GM23338 (cell line): ENCODE measurements at places on chromosomes 7 and 10. TPM values are rescaled to one million over a fixed set of nuclear protein-coding genes. Genes with fewer than 3 reads are reported as not detected.

The UPK3B gene
- 3.0 and 5.2 TPM in 2 replicates for total RNA-seq

- H3K4me1 ChIP-seq = peaks cover 14% of the 10 kb centered on the region
- no peak overlapping the region for H3K27ac ChIP-seq
- no peak for DNase-seq
- 0 out of 2 replicates have a peak, but pooled peaks cover 3% of the 10 kb centered on the region for H3K36me3 ChIP-seq
- H3K4me3 ChIP-seq = no peak overlapping the region
- H3K27me3 ChIP-seq = no peaks in the 10 kb centered on the region
Observed at GRCh38 chr10:69816521-69816920, 14.8 kb downstream of the COL13A1 start.

DNA sequence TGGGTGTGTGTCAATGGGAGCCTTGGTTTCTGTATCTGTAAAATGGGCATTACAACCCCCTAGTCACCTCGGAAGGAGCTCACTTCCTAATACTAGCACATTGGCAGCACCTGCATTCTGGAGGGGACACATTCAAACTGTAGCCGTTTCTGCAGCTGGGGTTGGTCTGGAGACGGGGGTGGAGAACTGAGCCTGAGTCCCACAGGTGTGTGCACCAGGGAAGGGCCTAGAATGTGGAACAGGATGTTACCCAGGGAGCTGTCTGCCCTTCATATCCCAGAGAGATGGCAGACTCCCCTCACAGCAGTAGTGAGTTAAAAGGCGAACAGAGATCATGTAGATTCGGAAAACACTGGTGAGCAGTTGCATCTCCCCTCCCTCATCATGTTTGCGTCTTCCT lies 272.8 kb upstream of the ZNF32 start:
- DNase-seq = no peak
- H3K4me1 ChIP-seq = no peaks in the 10 kb centered on the region
- H3K36me3 ChIP-seq = peaks cover 5% of the 10 kb centered on the region; the same call in 1 of the 2 replicates
- H3K27me3 ChIP-seq = no peaks in the 10 kb centered on the region

DNA sequence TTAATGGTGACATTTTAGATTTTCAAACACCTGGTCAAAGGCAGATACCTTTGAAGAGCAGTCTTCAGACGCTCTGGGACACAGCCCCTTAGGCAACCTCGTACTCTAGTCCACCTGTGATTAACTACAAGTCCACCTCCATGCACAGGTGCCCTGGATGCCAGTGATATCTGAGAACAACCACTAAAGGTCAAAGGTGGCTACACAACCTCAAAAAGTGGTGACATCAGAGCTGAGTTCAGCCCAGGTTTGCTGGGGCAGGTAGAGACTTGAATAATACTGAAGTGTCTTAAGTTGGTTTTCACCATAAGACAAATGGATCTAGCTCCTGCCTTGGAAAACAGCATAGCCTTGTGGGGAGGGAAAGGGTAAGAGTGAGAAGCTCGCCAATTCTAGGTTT lies 143.4 kb upstream of the ADO start:
- no peaks in the 10 kb centered on the region for H3K36me3 ChIP-seq
- H3K27ac ChIP-seq = no peak overlapping the region
- no peak for DNase-seq

DNA sequence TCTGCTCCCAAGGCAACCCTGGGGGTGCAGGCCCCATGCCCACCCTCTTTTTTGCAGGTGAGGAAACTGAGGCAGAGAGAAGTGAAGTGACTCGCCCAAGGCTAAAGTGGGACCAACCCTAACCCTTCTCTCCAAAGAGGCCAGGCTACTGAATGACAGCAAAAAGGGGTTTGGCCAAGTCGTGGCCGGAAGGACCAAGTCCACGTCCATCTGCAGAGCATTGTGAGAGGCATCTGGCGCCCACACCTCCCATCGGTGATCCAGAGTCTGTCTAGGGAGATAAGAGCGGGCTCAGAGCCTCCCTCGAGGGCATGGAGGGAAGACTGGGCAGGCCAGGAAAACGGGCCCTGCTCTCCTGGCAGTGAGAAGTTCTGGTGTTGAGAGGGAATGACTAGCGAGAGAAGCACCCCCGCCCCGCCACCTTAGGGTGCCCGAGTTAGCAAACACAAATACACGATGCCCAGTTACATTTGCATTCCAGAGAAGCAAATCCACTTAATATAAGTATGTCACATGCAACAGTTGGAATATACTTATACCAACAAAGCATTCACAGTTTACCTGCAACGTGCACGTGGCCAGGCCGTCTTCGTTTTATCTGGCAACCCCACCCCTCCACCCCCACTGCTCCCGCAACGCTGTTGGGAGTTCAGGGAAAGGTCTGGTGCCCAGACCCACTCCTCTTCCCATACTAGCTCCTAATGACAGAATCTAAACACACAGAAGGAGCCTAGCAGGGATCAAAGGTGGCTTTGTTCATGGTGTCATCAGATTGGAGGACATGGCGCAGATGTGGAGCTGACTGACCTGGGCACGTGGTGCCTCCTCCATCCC lies 124.9 kb downstream of the OAT start:
- no peak overlapping the region for H3K27ac ChIP-seq
- H3K4me3 ChIP-seq = no peak overlapping the region
- no peaks in the 10 kb centered on the region for H3K4me1 ChIP-seq
- DNase-seq = no peak
- no peaks in the 10 kb centered on the region for H3K36me3 ChIP-seq
